ENCODE measurements at places on chromosomes 2 and 18.

DNA sequence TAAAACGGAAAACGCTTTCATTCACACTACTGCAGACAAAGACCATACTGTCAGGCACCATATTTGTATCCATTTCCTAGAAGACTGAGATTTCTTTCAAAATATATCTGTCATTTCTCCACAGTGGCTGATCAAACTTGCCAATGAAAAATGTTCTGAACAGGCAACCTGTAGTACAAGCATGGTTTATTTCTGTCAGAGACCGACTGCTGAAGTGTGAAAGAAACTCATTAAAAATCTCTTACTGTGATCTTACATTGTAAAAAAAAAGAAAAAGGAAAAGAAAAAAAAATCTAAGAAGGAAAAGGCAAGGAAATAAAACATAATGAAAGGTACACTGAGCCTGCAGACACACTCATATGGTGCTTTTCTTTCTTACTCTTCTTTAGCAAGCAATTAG lies 184.5 kb downstream of the STK39 start:
- no peak for DNase-seq

DNA sequence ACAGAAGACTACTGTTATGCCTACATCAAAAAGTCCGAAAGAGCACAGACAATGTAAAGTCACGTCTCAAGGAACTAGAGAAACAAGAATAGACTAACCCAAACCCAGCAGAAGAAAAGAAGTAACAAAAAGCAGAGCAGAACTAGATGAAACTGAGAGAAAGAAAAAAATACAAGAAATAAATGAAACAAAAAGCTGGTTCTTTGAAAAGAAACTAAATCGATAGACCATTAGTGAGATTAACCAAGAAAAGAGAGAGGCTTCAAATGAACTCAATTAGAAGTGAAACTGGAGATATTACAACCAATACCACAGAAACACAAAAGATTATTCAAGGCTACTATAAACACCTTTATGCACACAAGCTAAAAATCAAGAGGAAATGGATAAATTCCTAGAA lies 271.8 kb downstream of the MBD2 start:
- DNase-seq: no peak

DNA sequence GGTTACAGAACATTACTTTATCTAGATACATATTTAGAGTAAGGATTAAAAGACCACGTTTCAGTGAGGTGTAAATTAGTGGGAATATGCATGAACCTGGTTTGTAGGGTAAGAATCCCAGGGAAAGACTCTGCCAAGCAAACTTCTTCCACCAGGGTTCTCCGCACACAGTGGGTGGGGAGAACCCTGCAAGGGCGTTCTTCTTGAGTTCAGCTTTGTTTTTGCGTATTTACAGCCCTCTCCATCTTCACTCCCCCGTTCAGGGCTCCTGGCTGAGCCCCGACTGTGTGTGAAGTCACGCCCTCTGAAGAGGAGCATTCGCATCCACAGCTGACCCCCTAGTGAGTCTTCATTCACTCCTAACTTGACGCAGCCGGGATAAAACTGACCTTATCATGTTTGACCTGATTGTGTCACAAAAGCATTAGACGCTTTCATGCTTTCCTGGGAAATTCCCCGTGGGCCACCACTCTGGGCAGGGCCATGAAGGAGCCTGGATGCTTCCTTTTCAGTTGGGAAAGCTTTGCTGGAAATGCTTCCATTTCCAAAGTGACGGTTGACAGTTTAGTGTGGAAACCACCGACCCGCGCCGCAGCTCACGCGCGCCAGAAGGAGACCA lies 1.0 kb downstream of the ALKAL2 start:
- no peak for DNase-seq

GRCh38 chr18:23263551-23264235 lies 128.4 kb downstream of the CABLES1 start:
- DNase-seq: no peak

DNA sequence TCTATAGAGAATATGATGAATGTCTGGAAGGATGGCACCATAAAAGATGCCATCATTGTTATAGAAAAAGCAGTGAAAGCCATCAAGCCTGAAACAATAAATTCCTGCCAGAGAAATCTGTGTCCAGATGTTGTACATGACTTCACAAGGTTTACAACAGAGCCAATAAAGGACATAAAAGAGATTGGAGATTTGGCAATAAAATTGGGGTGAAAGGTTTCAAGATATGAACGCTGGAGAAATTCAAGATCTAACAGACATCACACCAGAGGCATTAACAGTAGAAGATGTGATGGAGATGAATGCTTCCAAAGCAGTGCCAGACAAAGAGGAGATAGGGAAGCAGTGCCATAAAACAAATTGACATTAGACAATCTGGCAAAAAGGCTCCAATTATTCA lies 518.8 kb upstream of the ACVR2A start:
- no peak for DNase-seq

DNA sequence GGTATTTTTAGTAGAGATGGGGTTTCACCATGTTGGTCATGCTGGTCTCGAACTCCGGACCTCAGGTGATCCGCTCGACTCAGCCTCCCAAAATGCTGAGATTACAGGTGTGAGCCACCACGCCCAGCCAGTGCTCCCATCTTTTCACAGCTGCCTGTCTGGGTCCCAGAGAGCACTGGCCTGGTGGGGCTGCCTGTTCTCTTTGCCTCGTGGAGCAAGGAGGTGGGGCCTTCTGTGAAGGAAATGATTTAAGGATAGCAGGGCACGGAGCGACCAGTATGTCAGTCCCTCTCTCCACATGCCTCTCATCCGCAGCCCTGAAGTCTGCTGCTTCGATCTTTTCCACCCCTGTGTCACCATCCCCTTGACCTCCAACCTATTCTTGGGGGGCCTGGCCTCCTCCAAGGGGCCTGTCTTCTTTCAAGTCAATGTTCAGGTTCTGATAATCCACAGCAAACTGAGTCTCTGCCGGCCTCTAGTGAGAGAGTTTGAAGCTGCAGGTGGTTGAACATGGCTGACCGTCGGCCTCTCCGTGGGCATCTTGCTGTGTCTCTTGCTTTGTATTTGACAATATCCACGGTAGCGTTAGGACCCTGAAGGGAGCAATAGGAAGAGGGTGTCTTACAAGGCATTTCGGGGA lies 28.2 kb upstream of the GIGYF2 start:
- no peak for DNase-seq

GRCh38 chr2:157107877-157108276 lies 149.6 kb upstream of the GALNT5 start:
- DNase-seq: no peak

- no peak for DNase-seq
Observed at GRCh38 chr2:109340381-109340780, 211.4 kb downstream of the SH3RF3 start.

DNA sequence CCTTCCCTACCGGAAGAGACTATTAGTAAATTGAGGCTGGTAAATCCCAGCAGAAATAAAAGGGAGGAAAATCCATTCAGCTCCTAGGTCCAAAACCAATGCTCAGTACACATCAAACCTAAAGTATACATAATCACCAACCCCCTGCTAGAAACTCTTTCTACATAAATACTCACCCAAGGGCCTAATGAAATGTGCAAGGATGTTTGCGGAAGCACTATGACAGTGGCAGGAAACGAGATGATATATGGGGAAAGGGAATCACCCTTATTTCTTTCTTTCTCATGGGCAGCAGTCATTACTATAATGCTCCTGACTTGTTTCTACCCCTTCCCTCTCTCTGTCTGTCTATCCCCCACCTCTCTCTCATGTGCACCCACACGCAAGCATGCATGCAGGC lies 1.3 kb upstream of the SCTR start:
- DNase-seq: no peak

DNA sequence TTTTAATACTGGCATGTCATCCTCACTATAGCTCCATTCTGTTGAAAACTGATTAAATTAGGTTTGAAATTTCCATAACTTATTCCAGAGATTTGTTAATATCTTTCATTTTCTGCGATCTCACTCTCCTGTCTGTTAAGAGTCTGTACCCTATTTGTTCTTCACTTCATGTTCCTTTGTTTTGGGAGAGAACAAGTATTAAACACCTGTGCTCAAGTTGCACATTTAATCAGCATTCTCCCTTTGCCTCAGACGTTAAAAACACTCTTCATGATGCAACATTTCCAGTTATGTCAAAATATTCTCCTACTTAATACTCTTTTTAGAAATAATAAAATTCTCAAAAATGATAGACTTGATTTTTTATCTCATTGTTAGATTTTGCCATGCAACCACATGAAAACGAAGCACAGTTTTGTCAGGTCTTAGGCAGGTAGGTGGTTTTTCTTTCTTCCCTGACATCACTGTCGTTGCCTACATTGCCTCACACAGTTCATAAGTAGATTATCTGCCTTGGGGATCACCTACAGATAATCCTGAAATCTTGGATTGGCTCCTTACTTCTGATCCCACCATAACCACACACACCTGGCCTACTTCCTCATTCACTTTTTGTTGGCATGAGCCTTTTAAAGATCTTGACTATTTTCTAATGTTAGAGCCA lies 109.9 kb downstream of the GAREM1 start:
- no peak for DNase-seq

- DNase-seq: no peak
Observed at GRCh38 chr18:31058897-31059296, 16.4 kb upstream of the DSC3 start.

GRCh38 chr18:47677952-47678351 lies 252.5 kb downstream of the SMAD2 start:
- no peak for DNase-seq

- DNase-seq: no peak
Observed at GRCh38 chr2:155022531-155022930, 324.0 kb downstream of the KCNJ3 start.

DNA sequence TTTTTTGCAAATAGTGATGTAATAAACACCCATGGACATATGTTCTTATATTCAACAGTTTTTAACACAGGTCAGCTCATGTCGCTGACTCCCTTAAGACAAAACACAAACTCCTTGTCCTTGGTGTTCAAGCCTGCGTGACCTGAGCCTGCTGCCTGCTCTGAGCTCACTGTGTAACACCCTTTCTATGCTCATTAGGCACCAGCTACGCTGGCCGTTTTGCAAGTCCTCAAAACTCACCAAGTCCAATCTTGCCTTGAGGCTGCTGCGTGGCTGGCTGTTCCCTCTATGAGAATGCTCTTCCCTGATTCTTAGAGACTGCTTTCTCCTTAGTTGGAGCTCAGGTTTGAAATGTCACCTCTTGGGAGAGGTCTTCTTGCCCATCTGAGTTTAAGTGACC lies 100.5 kb upstream of the GLI2 start:
- DNase-seq: no peak
